CD8-positive, alpha-beta T cell (primary cell): ENCODE measurements at places on chromosomes 12 and 14.

GRCh38 chr14:61392297-61392696, 70.9 kb downstream of the PRKCH start:
- no peak for DNase-seq

DNA sequence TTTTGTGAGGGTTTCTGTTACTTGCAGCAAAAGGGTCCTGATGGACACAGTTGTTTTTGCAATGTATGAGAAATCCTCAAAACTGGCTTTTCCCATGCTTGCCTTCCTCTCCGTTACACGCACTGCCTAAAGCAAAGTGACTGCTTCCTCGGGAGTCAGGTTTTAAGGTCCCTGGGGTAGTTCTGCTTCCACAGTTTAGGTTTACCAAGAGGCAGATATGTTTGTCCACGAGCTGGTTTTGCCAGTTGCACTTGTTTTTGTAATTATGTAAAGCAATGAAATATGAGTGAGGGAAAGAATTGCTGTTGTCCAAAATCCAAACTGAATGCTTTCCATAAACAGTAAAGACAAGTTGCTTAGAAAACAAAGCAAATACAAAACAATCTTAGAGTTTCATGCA, 290.7 kb upstream of the AMIGO2 start:
- DNase-seq = no peak

GRCh38 chr12:114439261-114439683, 33.3 kb upstream of the TBX5 start:
- no peak for DNase-seq

- DNase-seq = no peak
Observed at GRCh38 chr14:75831952-75832351, 149.8 kb downstream of the TGFB3 start.

DNA sequence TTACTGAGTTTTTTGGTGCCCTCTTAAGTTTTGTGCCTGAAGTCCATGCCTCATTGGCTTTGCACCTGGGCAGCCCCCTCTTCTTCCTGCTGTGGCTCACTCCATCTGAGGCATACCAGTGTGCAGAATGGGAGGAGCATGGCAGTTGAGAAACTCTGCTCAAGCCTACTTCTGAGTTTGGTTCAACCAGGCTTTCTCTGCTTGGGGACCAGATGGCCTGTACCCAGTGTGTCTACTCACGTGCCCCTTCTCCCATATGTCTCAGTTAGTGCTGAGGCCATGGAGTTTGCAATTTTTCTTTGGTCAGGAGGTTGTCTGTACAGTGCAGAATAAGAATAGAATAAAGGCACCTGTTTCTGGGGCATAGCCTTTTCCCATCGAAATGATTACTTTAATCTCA, 383.3 kb upstream of the DDHD1 start:
- DNase-seq = no peak

DNA sequence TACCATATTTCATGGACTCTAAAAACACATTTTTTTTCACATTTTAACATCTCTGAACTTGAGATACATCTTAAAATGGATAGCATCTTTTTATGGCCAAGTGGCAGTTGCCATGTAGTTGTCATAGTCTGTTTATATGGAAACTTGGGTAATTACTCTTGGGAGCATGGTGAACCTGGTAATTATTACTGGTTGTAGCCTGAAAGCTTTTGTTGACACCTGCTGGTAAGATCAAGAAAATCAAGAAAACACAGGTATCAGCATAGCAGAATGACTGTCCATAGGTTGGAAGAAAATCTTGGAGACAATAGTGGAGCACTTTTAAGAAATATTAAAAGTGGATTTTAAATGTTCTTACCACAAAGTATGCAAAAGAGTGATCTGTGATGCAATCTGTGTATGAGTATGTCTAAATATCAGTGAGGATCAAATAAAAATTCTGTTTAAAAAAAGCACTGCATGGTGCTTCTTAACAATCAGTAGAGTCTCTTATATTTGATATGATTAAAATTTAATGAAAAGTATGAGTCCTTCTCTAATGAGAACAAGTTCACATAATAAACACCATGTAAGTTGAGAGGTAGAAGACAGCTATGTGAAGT, 44.2 kb downstream of the TTC8 start:
- peak; percentile 21 for DNase-seq

- DNase-seq = no peak
Observed at GRCh38 chr12:25248137-25248536, 2.6 kb downstream of the KRAS start.

- DNase-seq = peak; percentile 73
Observed at GRCh38 chr12:51391283-51392123, at the start of gene GALNT6. Gene GALNT6 (minus strand): TSS chr12:51391406. CDS start chr12:51379781, 11,625 bp downstream.

DNA sequence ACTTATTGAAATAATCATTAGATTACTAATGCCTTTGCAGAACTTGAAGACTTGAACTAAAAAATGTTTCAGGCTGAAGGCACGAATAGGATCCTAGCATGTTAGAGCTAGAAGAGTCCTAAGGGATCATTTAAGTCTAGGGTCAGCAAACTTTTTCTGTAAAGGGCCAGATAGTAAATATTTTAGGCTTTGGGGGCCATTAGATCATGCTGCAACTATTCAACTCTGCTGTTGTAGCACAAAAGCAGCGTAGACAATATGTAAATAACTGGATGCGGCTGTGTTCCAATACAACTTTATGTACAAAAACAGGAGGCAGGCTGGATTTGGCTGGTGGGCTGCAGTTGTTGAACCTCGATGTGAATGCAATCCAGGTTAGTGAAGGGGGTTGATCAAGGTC, 221.7 kb downstream of the ATP23 start:
- no peak for DNase-seq

DNA sequence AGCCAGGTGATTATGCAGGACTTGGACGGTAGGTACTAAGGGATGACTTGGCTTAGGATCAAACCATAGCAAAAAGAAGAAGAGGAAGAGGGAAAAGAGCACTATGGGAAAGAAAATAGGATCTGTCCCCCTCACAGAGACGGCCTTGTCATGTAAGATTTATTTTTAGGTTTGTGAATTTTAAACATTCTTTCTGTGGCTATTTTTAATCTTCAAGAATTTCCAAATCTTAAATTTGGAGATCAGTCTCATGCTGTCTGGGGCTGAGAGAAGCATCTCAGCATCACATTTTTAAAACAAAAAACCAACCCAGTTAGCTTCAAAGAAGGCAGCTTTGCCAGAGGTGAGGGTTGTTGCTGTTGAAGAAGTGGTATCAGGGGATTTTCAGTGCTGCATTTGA, 52.6 kb upstream of the STRN3 start:
- DNase-seq = no peak

DNA sequence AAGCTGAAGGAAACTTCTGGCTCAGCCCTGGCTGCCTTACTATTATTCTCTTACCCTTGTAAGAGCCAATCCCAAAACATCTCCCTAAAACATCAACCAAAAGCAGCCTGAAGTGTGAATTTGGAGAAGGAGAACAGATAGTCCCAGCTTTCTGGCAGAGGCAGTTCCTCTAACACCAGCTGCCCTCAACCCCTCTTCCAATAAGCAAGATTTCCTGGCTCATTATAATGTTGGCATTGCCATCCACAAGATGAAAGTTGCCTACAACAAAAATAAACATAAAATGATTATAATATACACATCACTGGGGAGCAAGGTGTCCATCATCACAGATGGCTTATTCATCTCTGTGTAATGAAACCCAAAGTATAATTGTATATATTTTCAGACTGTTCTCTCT, 352.5 kb upstream of the CCDC196 start:
- no peak for DNase-seq

- no peak for DNase-seq
Observed at GRCh38 chr12:121765573-121765972, 27.9 kb downstream of the RHOF start.

GRCh38 chr14:79037593-79037992, 867.4 kb downstream of the NRXN3 start:
- DNase-seq = no peak

GRCh38 chr12:69684466-69684865, 14.6 kb downstream of the BEST3 start:
- DNase-seq = no peak

DNA sequence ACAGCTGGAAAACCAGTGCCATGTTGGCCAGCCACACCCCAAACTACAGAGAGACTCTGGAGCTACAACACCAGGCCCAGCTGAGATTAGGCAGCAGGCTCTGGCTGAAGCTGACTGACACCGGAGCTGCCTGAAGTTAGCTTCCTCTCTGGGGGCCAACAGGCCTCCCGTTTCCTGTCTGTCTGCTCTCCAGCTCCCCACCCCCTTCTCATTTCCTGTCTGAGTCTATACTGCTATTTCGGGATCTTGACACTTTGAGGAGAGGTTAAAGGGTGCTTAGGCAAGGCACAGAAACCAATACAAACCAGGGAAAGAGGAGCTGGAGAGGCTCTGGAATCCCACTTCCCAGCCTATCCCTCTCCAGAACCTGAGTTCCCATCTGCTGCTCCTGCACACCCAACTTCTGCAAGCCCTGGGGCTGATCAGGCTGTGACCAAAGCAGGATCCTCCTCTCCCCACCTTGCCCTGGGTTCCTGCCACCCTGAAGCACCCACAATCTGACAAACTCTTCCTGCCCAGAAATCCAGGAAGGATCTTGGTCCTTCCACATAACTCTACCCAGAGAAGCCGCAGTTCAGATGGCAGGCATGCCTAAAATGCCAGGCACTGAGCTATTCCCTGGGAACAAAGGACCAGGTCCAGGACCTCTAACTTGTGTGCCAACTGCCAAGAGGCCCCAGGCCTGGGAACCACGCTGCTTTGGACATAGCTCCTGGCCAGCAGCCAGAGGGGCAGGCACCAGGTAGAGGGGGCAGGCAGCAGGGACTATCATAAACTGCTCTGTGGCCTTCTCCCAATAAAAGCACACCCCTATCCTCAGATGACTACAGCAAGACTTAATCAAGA, 39.9 kb downstream of the PRPF40B start:
- peak; percentile 90 for DNase-seq

- DNase-seq = no peak
Observed at GRCh38 chr12:90128526-90128925, 419.9 kb upstream of the ATP2B1 start.

DNA sequence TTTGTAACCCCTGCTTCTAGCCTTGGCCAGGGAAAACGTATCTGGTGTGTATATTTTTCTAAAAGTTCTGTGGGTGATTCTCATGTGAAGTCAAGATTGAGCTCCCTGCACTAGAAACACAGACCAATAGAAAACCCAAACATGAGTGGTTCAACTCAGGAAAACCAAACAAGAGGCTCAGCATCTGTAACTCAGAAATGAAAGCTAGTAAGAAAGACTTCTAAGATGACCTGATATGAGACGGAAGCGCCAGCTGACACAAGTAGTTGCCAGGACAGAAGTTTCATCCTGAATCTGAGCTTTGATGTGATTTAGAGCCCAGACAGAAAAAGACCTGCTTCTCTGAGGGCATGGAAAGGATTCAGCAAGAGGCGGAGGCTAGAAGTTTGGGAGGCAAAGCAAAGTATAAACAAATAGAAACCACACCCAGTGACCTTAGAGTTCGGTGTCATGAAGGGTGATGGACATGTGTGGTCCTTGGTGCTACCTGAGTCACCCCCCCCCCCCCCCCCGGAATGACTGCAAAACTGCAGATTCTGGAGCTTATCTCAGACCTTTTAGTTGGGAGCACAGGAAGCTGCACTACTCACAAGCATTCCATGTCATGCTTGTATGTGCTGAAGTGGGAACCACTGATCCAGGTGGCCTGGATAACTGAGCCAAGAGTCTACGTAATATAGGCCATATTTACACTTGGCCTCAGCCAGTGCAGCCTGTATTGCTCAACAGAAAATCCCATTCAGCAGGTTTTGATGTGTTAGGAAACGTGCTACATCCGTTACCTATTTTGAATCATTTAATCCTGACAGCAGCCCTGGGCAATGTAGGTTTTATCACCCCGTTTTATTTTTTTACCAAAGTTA, 191.3 kb downstream of the ANO6 start:
- no peak for DNase-seq

- no peak for DNase-seq
Observed at GRCh38 chr14:104086210-104086660, 735 bp downstream of the ASPG start.

DNA sequence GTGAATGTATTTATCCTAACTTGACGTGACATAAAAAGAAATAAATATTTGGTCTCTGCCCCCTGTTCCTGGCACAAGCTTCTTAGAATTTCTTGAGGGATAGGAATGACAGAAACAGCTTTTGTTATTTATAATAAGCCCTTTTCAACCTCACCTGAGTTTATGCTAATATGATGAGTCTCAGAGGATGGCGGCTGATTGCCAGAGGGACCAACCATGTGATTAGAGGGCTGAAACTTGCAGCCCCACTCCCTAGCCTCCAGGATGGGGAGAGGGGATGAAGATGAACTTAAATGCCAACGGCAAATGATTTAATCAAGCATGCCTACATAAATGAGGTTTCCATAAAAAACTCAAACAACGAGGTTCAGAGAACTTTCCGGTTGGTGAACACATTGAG, 42.9 kb downstream of the DNAI7 start:
- no peak for DNase-seq

GRCh38 chr12:27331291-27331926, 1.2 kb upstream of the BMAL2 start:
- peak; percentile 32 for DNase-seq

DNA sequence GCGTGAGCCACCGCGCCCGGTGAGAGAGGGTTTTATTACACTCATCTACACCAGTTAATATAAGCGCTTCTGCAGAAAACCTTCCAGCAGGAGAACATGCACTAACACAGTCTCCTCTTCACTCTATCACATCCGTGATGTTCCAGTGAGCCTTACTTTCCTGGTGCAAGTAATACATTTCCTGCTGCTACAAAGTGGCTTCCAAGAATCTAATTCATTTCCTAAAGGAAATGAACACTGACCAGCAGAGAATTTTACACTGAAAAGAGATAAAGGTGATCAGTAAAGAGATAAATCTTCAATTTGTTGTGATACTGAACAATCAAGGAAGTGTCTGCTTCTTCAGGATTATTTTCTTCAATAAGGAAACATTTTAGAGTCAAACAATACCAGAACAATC, 39.5 kb downstream of the ZFYVE21 start:
- DNase-seq = no peak

- DNase-seq = no peak
Observed at GRCh38 chr14:94893411-94894160, 123.7 kb upstream of the GSC start.

GRCh38 chr12:54042970-54043853, 10.4 kb downstream of the HOXC5 start:
- no peak for DNase-seq

DNA sequence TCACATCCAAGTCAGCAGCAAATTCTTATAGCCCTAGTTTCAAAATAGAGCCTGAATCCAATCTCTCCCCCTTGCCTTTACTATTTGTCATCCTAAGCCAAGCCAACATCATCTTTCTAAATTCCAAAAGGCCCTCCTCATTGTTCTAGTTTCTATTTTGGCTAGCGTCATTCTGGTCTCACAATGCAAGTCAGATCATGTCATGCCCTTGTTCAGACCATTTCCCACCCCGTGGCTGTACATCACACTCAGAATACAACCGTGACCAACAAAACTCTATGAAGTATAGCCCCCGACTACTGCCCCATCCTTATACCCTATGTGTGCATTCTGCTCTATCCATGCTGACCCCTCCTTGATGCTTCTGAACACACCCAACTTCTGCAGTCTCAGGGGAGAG, 12.3 kb upstream of the GNG2 start:
- no peak for DNase-seq

- DNase-seq = no peak
Observed at GRCh38 chr12:13376610-13377373, 180.3 kb downstream of the EMP1 start.

GRCh38 chr12:34397591-34398365, 375.5 kb downstream of the ALG10 start:
- DNase-seq = peak; percentile 41

- DNase-seq = no peak
Observed at GRCh38 chr12:67981287-67982162, 7.7 kb upstream of the IFNG-AS1 start.
